Stimulated activated naive CD4-positive, alpha-beta T cell (primary cell): ENCODE measurements at places on chromosomes 7 and 10.

GRCh38 chr7:87147500-87147899 lies 4.8 kb upstream of the DMTF1 start:
- no peak for DNase-seq

- DNase-seq, result peak; percentile 51
Observed at GRCh38 chr7:2870471-2870931, 26.4 kb upstream of the GNA12 start.

DNA sequence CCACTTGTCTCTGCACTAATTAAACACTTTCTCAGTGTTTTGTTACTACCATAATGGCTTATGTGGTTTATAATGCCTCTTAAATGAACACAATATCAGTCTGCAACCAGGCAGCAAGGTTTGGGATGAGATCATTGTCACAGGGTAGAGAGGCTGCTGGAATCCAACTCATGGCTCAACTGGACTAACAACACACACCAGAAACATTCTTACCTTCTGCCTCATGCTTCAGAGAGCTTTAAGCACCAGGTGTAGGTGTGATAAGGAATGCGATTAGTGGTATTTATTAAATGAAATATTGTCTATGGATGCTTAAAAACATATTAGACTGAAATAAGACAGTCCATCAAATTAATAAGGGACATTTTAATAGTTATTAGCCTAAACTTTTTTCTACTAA lies 25.4 kb downstream of the PTF1A start:
- no peak for DNase-seq

DNA sequence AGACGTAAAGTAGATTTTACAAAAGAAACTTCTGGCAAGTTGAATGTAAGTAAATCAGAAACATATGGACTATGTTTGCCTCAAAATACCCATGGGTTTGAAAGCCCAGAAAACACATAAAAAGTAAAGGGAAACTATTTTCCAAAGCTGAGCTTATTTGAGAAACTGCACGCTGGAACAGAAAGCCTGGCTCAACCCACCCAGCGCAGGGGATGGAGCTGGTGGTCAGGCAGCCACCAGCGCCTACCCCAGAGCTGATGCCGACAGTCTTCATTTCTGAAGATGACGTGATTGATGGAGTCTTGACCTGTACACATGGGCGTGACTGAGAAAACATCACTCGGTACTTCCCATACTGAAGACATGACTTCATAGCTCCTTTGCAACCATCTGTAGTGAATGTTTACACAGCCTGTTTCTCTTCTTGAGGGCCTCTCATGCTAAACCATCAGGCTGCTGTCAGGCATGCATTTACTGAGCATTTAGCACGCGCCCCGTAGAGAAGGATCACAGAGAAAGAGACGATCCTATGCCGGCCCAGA lies 232.6 kb upstream of the AUTS2 start:
- DNase-seq, result no peak

DNA sequence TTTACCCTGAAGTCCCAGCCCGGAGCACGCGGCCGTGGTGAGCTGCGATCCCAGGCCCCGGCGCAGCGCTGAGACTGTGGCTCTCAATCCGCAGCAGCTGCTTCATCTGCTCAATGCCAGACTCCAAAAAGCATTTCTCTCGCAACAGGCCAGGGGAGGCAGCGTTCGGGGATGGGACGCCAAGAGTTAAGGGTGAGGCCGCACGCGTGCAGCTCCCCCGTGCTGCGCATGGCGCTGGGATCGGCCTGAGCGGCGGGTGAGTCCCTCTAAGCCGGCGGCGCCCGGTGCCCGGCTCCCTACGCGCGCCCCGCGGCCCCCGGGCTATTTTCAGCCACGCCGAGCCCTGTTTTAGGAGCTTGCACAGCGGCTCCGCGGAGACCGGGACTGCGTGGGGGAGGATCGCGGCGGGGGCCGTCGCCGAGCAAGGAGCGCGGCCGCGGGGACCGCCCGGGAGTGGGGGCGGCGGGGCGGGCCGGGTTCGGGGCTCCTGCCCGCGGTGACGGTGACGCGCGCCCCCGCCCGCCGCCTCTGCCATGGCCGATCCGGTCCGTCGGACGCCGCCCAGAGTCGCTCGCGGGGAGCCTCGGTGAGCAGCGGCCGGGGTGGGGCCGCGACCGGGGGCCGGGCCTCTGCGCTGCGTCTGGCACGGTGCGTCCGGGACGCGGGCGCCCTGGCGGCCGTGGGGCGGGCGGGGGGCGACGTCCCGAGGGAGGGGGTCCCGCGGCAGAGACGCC lies 29.4 kb upstream of the JAKMIP3 start:
- no peak for DNase-seq

DNA sequence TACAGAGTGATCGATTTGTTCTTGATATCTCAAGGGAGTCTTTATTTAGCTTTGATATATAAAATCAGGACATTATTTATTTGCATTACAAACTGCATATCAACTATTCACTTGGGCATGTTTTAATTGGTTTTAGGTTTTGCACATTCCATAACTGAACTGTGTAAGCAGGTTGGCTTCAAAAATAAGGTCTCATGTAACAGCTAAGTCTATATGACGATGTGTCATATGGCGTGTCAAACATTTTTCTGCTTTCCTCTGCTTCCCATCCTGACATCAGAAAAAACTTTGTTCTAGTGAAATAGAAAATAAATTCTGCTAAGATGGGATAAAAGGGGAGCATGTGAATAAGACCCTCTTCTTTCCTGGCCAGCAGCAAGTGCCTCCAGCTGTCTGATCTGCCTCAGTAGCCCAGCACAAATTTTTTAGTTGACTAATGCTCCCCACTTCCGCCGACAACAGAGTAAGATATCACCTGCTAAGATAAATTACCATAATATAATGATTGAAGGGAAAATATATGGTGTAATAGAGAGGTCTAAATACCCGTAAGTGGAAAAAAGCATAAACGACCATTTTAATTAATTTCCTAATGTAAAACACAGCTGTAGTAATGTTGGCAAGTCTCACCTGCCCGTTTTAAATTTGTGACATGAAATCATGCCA lies 180.5 kb downstream of the TAX1BP1 start:
- no peak for DNase-seq

- no peak for DNase-seq
Observed at GRCh38 chr7:101724957-101725356, 92.5 kb upstream of the CUX1 start.

DNA sequence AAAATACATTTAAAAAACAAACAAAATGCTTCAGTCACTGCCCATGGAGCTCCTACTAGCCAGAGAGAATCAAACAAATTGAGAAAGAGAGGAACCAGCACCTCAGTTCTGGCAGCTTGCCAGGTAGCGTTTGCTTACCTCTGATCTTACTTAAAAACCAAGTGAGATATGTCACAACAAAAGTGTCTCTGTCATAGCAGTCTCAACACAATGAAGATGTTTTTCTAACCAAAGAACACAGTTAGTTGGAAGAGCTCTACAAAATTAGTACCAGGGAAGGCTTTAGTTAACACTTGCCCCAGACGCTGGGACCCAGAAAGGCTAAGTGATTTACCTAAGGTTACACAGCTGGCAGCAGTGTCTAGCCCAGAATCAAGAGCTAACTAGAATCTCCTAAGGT lies 3.4 kb downstream of the DOCK4 start:
- peak; percentile 6 for DNase-seq

DNA sequence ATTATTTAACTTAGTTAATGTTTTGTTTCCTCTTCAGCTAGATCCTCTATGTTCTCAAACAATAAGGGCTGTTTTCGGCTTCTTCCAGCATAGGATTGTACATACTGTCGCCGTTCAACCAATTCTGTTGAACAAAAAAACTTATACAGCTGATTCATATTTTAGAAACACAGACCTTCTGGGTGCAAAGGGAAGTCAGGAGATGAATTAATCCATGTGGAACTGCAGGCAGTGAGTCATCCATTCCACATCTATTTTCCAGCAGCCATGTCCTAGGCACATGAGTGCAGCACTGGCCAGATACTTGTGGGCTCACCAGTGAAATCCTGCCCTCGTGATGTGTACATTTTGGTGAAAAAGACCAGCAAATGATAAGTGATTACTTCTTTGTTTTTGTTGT lies 163.2 kb downstream of the JAZF1 start:
- DNase-seq, result no peak

DNA sequence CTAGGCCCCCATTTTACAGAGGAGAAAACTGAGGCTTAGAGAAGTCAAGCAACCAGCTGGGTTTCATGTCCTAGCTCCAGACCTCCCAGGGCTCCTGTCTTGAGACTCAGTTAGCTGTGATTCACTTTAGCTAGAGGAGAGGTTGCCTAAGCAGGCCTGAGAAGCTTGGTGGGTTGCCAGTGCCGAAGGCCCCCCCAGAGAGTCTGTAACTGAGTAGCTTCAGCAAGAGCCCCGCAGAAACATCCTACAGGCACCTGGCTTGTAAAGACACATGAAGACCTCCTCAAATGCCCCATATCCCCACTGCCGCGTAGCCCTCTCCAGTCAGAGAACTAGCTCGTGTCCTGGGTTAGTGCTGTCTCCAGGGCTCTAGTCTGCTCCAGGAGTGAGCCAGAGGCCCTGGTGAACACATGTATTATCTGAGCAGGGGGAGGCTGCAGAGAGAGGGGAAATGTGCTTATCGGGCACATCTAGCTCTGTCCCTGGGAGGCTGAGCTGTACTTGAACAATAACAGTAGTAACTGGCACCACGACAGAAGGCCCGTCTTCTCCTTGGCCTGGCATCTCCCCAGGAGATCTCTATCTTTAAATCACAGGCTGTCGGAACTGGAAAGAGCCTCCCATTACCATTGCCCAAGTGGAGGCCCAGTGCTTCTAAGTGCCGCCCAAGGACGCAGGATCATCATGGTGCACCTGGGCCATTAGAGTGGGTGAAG lies 28.9 kb downstream of the UNC5B start:
- DNase-seq, result no peak

DNA sequence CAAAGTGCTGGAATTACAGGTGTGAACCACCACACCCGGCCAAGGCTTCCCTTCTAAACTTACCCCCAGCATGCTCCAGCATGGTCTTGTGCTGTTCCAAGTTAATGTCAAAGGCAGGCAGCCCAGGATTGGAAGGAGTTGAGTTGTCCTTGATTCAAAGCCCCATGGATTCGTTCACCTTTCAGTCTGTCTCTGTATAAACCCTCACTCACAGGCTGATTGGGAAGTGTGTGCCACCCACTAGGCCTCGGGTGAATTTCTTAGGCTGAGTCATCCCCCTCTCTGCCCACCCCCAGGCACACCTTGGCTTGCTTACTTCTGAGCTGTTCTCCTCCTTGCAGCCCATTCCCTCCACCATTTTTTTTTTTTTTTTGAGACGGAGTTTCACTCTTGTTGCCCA lies 13.3 kb upstream of the PRDX3 start:
- no peak for DNase-seq

DNA sequence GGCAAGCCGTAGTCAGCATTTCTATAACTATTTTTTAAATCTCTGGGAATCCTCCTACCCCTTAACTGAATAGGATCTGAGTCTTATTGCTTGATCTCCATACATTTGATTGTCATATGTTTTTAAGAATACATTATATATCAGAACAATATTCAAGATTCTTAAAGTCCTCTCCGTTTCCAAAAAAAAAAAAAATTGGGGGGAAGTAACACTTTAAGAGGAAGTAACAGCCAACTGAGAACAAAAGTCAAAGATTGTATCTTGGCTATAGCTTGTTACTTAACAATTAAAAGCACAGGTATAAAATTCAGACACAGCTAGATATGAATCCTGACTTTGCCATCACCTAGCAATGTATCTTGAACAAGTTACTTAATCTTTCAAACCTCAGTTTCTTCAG lies 169.9 kb upstream of the ADO start:
- DNase-seq, result no peak

DNA sequence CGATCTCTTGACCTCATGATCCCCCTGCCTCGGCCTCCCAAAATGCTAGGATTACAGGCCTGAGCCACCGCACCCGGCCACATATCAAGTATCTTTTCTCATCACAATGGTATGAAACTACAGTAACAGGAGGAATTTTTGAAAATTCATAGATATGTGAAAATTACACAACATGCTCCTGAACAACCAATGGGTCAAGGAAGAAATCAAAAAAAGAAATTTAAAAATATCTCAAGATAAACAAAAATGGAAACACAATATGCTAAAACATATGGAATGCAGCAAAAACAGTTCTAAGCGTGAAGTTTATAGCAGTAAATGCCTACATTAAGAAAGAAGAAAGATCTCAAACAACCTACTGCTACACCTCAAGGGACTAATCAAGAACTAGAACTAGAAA lies 59.8 kb upstream of the ADAM12 start:
- DNase-seq, result no peak

GRCh38 chr10:66837335-66837734 lies 88.5 kb upstream of the LRRTM3 start:
- DNase-seq, result no peak

- DNase-seq, result peak; percentile 55
Observed at GRCh38 chr7:28853834-28854749, 104.0 kb downstream of the TRIL start.

- DNase-seq, result no peak
Observed at GRCh38 chr7:123057911-123058310, 62.4 kb upstream of the TAS2R16 start.

DNA sequence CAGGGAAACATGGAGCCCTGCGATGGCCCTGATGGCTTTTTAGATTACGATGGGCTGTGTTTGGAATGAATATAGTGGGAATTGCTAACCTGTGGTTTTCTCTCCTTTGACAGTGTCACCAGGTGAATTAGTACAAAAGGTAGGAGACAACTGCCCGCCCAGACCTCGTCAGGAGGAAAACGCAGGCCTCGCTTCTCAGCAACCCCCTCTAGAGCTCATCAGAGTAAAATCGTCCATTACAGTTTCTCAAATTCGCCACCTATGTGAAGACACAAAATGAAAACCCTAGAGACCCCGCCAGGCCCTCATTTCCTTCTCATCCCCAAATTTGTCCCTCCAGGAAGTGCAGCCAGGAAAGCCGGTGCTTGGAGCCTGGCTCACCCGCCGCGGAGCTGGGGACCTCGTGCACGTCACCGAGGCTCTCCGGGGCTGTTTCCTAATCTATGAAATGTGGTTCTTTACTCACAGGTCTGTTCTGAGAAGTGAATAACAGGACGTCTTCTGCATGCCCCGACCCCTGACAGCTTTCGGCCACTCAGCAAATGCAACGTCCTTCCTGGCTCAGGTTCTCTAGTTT lies 143.7 kb downstream of the VIPR2 start:
- DNase-seq, result no peak

DNA sequence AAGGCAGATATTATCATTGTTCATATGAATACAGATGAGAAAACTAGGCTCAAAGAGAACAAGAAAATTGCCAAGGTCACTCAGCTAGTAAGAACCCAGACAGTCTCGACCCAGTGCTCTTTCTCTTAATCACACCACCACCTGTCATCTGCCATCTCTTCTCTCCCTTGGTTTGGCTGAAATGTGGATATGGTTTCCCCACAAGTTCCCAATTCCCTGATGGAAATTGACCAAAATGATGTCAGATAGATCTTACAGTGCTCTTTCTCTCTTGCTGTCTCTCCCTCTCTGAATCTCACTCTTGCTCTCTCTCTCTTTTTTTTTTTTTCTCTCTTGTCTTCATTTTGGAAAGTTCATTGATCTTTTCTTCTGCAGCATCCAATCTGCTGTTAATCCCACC lies 9.1 kb downstream of the C10orf90 start:
- DNase-seq, result no peak

DNA sequence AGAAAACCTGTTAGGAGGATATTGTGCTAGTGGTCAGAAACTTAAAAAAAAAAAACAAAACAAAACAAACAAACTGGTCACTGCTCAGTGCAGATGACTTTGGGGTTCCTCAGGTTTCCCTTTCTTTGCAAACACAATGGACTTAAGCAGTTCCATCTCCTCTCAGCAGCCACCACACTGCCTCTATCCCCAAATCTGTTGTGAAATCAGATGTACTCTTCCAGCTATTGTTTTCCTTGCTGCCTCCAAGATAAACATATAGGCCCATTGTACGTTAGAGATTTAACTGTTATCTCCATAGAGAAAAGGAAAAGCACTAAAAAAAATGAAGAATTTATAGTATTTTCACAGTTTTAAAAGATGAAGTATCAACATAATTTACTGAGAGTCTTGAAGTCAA lies 147.1 kb downstream of the MPP7 start:
- DNase-seq, result no peak
